NCI-H510A (cell line): ENCODE measurements at places on chromosomes 5 and 9.

DNA sequence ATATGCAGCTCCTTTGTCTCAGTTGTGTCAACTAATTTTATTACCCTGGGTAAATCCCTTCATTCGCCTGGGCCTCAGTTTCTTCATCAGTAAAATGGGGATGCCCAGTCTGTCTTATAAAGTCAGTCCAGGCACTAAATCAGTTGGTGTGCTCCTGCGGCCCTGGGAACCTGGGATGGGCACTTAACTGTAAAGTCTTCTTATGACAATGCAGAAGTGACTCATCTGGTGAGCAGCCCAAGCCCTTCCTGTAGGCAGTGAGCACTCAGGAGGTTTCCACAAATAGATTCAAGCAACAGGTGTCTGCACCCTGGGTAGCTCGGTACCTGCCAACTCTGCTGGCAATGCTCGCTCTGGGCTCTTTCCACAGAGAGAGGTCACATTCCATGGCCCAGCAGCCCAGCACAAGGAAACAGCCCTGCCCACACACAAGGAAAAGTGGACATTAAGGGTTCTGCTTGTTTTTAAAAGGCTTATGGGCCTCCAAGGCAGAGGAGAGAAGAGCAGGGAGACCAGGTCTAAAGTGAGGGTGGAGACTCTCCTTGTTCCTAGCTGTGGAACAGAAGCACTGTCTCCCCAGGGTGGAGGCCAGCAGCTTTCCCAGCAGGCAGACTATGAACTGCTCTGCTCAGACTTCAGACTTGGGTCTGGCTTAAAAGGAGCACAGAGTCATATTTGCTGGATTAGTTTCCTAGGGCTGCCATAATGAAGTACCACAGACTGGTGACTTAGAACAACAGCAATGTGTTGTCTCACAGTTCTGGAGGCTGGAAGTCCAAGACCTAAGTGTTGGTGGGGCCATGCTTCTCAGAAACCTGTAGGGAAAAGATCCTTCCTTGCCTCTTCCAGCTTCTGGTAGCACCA is 89.7 kb upstream of the ADRA1B start:
- no peak for DNase-seq

GRCh38 chr9:113345671-113346070 is 3.7 kb upstream of the BSPRY start:
- no peak for DNase-seq

DNA sequence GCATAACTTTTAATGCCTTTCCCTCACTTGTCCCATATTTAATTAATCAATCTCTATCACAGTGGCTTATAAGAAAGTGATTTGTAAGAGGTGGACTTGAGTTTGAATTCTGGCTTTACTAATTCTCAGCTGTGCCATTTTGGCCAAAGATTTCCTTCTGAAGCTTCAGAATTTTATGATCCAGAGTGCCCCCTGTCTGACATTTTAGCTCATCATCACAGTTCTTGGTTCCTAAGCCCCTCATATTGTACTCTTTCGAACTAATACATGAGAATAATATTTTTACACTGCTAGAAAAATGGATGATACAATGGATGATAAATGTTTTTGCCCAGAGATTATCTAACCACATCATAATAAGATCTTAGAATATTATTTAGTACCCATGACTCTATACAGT is 1014.1 kb downstream of the PTPRD start:
- no peak for DNase-seq

GRCh38 chr5:178348356-178349074 is 115.9 kb upstream of the PHYKPL start:
- no peak for DNase-seq

DNA sequence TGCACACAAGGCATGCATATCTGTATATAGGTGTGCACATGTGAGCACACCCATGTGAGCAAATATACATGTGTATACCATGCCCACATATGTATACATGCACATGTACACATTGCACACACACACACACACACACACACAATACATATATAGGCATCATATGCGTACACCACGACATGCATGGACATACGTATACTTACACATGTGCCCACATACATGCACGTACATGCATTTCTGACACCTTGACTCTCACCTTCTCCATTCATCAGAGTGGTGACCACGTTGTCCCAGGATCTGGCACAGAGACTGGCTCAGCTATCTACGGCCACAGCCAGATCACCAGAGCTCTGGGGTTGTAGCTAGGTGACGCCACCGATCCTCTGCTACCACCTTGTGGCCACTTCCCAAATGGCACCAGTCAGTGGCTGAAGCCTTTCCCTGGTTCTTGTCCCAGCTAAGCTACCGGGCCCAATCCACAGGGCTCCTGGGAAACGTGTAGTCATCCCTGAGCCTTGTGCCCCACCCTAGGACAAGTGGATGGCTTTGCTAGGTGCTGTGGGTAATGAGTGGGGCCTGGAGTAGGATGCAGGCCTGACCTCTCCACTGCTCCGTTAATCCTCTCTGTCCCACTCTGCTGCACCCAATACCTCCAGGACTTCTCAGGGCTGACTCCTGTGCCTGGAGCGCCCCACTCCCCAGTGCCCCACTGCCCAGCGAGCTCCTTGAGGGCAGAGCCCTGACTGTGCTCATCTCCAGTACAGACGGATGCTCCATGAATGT is 194.4 kb downstream of the RGS3 start:
- peak; percentile 28 for DNase-seq

DNA sequence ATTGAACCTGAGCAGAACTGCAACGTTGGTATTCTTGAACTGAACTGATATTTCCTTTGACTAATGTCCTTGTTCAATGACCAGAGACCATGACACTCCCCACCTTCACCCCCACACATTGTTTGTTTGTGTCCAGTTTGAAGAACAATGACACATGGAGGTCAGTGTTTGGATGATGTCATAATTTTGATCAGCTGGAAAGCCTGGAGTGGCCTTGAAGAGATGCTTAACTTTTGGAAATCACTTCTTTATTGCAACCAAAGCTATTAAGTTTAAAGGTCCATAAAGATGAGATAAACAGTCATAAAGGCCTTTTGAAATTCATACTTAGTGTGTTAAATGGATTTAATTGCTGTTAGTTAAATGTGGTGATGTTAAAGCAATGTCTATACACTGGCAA is 92.7 kb downstream of the TMC1 start:
- DNase-seq, result no peak

DNA sequence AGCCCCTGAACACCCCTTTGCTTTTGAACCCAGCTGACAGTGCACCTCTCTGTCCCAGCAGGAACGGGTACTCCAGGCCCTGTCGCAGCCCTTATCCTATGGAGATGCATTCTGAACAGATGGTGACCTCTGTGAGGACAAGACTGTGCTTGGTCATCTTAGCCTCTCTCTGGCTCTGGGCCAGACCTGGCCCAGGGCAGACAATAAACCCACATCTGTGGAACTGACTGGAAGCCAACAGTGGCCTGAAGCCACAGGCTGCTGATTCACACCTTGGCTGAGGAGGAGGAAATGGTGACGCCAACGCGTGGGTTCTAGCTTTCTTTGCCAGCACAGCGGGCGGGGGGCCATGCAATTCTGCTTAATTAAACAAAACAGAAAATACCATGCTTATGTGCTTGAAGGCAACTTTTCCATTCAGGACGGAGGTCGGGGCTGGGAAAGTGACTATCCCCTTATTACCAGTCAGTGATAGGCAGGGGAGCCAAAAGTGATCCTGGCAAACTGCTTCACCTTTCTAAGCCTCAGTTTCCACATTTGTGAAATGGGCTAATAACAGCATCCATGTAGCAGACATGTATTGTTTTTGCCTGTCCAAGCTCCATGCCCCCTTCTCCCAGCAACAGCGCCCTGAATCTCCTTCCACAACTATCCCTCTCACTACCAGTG is 10.8 kb downstream of the SH3PXD2B start:
- no peak for DNase-seq
